ENCODE measurements at places on chromosomes 5 and 9.

GRCh38 chr9:89137542-89138462 lies 40.8 kb downstream of the SHC3 start:
- DNase-seq = peak; percentile 27

- no peak for DNase-seq
Observed at GRCh38 chr5:132417010-132417439, 47.5 kb downstream of the SLC22A5 start.

GRCh38 chr5:81633471-81633870 lies 117.4 kb downstream of the SSBP2 start:
- DNase-seq = no peak

- DNase-seq = no peak
Observed at GRCh38 chr9:98944057-98944733, 488 bp downstream of the COL15A1 start.

DNA sequence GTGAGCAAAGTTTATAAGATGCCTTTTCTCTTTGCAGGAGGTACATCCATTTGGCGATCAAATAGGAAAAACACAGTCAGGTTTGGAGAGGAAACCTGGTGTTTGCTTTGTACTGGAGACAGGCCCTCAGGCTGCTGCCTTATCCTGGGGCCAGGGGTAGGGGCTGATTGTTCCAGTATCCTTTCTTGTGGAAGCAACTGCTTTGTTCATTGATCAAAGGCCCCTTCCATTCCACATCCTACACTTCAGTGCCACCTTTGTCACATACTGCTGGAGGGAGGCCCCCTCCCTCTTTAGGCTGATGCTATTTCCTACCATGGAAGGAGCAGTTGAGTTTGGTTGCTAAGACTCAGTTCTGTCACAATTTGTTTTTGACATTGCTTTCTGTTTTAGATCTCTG lies 778.1 kb downstream of the TLR4 start:
- no peak for DNase-seq

DNA sequence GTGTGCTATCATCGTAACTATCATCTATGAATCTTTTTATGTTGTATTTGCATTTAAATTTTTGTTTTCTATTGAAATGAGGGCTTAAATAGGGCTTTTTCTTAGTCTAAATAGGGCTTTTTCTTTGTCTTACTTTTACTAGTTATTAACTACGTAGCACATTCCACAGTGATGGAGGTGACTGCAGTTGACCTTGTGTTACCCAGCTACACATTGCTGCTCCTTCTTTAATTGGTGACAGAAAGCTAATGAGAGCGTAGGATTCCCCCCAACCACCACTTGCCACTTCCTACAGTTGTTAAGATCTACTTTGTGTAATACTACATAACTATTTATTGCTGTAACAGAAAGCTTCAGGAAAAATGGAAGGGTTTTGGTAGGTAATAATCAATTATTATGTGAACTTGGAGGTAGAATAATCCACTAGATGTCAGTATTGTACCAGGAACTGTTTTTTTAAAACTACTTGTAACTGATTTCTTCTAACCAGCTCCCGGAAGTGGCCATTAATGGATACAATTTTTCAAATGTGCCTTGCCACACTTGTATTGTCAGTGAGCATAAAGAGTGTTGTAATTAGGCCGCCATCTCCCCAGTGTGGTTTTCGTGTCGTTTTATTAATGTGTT lies 18.0 kb downstream of the MTRR start:
- peak; percentile 36 for DNase-seq

DNA sequence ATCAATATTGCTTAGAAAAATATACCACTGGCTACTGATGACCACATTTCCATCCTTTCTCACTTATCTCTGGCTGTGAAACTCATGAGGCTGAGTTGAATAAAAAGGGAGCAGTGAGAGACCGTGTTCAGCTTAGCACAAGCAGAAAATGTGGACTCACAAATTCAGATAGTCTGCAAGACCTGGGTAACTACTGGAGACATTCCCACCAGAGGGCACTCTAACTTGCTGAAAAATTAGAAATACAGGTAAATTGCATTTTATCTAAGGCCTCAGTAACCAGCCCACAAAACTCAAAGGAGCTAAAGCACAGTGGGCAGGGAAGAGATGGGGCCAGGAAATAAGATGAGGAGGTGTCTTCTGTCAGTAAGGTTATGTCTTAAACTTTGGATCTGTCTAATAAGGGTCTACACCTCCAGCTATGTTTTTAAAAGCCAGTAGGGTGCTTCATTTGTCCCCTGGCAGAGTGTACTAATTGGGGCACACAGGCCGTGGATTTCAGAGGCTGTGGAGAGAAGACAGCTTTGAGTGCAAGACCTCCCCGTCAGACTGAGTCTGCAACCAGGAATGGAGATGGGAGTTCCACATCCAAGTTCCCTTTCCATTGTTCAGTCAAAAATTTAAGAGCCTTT lies 8.7 kb upstream of the NDUFB6 start:
- peak; percentile 19 for DNase-seq

- peak; percentile 39 for DNase-seq
Observed at GRCh38 chr5:97297063-97297703, 114.1 kb upstream of the RIOK2 start.

GRCh38 chr5:149857499-149857898 lies 87.1 kb downstream of the PDE6A start:
- no peak for DNase-seq

GRCh38 chr9:7454624-7455023 lies 345.0 kb downstream of the DMAC1 start:
- DNase-seq = no peak

DNA sequence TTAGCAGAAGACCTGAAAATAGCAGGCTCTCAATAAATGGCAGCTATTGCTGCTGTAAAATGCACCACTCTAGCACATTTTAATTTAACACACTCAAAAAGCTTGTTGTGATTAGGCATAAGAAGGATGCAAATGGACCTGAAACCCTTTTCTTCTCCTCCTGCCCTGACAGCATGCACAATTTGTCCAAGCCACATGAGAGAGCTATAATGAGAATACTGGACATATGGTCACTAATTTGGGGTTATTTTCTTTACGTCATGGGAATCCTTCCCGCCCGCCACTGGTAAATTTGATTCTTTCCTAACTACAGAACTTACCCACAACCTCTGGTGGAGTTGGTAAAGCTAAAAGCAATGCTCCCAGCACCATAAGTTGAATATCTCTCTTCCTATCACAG lies 62.1 kb downstream of the TRIM32 start:
- no peak for DNase-seq

Measured in NCI-H460 (cell line).